Left lung (tissue), 14 donors: ENCODE measurements at places on chromosomes 5 and 9.

DNA sequence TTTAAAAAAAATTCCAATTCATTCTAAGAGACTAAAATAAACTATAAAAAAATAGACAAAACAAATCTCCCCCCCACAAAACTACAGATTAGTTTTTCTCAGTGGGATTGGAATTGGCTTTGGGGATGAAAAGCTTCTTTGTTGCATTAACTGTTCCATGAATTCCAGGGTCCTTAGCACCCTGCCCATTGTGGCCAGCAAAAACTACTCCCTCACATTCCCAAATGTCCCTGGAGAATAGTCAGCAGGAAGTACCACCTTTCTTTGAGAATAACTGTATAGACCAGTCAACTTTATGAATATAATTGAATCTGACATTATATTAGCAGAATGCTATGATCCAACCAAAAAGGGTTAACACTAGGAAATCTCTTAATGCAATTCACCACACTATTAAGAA, 147.9 kb downstream of the LPAR1 start:
- no peak for DNase-seq

GRCh38 chr9:83013867-83014605, 48.9 kb downstream of the RASEF start:
- no peak for DNase-seq

- no peak for DNase-seq
These were observed 1.2 kb downstream of the OTULINL start for GRCh38 chr5:14582797-14583137.

- no peak for DNase-seq
These were observed 21.4 kb upstream of the SPATA9 start for GRCh38 chr5:95704150-95704549.

GRCh38 chr5:180689071-180689694, 39.8 kb upstream of the FLT4 start:
- no peak for DNase-seq

- DNase-seq: no peak
These were observed 67.6 kb downstream of the LMX1B start for GRCh38 chr9:126681336-126681735.

- DNase-seq: no peak
These were observed 71.4 kb downstream of the RAPGEF6 start for GRCh38 chr5:131563434-131564228.

GRCh38 chr5:60295423-60295822, 401.9 kb upstream of the PDE4D start:
- DNase-seq: no peak

DNA sequence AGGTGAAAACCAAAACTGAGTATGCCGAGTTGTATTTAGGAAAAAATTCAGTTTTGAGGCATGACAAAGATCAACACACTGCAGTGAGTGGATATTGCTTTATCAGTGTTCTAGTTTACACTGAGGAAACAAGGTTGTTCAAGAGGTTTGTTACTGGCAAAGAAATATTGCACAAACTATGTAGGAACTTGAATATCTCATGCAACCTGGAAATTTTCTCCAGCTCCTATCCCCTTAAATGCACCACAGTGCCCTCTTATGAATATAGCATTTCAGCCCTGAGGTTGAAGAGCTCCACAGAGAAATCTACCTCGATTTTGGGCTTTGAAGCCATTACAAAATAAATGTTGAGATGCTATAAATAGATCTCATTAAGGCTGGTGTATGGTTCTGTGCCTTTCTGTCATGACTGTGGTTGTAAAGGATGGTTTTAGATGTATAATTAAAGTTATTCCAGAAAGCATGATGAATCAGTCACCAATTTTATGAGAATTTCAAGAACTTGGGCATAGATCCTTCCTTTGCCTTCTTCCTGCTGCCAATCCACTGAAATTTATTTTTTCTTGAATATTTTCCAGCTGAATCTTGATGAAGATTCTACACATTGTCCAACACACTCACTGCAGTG, 159.3 kb downstream of the SPATA31D1 start:
- no peak for DNase-seq

DNA sequence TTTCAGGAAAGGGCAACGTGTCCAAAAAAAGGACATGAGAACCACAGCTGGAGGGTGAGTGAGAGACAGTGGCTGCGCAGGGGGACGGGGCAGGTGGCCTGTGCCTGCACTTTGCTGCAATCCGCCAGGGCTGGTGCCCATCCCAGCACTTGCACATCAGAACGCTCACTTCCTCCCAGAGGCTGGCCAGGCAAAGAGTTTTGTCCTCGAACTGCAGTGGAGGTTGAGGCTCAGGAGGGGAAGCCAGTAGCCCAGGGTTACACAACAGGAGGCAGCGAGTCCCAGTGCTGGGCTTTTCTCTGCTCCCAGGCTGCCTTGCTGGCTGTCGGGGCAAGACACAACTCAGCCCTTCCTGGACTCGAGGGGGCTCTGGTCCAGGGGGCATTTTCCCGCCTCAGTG, 33.1 kb downstream of the CRB2 start:
- no peak for DNase-seq

DNA sequence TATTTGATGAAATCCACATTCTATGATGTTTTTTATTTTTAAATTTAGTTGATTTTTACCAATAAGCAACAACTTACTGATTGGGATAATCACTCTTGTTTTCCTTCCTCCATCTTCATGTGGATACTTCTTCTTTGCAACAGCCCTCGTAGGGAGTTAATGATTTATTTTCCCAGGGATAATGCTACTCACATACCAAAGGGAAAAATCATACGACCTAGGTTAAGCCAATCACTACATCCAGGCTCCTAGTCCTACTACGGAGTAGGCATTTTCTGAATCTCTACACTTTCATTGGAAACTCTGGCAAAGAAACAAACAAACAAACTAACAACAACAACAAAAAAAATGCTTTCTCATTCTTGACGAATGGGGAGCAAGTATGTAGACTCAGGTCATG, 663.4 kb downstream of the PTPRD start:
- DNase-seq: no peak

DNA sequence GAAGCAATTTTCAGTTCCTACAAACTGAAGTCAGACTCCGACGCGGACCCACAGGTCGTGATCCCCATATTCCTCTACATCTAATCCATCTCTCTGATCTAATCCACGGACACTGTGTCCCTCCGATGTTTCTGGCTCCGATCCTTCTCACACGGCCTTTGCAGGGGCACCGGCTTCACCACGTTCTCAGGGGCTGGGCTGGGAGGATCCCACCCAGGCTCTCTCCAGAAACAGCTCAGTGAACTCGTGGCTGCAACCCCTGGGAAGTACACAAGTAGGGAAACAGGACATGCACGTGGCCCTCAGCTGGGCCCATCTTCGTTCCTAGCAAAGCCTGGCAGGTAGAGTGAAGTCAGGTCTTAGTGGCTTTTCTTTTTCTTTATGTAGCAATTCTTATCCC, 49.1 kb upstream of the OLFM1 start:
- no peak for DNase-seq

- DNase-seq: no peak
These were observed 14.9 kb downstream of the ADAMTSL1 start for GRCh38 chr9:18488886-18489285.

DNA sequence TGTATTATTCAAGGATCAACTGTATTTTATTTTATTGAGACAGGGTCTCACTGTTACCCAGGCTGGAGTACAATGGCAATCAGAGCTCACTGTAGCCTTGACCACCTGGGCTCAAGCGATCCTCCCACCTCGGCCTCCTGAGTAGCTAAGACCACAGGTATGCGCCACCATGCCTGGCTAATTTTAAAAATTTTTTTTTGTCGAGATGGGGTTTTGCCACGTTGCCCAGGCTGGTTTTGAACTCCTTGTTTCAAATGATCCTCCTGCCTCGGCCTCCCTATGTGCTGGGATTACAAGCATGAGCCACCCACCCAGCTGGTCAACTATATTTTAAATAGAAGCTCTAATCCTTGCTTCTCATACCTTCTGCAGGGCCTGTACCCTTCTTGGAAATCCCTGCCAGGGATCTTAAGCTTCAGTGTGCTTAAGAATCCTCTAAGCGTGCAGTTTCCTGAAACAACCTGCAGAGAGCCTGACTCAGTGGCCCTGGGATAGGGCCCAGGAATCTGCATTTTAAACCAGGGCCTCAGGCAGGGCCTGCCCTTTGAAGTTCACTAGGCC, 2.9 kb downstream of the AKNA start:
- DNase-seq: no peak

DNA sequence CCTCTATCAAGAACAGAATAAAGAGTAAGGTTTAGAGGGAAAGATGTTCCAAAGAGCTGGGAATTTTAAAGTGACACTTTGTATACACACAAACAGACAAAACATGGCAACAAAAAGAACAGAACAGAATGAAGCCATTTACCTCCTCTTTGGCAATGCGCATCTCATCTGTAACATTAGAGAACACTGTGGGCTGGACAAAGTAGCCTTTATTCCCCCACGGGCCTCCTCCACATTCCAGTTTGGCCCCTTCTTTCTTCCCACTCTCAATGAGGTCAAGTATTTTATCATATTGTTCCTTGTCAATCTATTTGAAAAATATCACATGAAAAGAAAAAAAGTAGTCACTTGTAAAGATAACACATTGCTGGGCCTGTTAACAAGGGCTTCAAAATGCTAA, 41.0 kb downstream of the ALDH1A1 start:
- no peak for DNase-seq

DNA sequence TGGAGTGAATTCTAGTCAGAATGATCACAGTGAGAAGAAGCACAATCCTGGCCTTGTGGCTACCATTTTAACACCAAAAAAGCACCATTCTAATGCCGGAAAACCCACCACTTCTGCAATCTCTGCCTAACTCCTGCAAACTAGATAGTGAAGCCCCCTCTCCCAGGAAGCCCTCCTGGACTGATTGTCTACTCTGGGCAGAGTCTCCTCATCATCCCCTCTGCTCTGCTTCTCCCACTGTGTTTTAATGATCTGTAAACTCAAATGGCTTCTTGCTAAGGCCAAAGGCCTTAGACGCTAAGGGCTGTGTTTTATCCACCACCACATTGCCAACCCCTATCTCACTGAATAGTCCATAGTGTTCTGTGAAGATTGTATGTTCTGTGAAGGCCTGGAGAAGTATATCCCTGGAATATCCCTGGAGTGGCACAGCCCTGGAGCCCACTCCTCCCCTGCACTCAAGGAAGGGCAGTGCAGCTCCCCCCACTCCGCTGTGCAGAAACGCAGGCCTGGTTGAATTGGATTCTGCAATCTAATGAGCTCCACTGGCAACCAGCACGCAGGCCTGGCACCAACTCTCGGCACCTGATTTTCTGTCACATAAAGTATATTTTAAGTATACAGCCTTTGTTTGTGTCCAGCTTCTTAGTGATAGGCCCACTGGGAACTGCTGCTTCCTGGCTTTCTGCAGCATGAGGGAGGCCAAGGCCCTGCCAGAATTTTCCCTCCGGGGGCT, 126.3 kb downstream of the ATPSCKMT start:
- DNase-seq: no peak

DNA sequence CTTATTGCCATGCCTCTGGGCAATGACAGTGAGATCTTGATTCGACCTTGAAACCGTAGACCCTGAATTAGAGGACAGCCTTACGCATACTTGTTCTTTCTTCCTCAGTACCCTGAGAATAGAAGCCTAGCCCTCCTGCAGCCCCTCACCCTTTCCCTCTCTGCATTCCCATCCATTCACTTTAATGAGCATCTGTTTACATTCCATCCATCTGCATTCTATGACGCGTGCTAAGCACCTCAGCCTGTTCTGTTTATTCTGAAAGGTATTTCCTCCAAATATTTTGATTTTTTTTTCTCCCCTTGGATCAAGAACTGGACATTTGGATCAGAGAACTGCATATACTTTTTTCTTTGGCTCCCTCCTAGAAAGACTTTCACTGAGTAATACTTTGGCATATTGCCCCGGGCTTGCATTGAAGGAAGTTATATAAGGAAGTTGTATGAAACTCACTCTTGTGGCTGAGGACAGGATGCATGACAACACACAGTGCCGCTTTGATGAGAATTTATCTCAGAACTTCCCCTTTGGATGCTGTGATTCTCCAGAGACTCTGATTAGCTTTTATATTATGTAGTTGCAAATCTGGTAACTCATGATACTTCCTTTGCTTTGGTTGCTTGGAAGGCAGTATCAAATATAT, 15.7 kb downstream of the TMEM8B start:
- DNase-seq: peak; percentile 76

DNA sequence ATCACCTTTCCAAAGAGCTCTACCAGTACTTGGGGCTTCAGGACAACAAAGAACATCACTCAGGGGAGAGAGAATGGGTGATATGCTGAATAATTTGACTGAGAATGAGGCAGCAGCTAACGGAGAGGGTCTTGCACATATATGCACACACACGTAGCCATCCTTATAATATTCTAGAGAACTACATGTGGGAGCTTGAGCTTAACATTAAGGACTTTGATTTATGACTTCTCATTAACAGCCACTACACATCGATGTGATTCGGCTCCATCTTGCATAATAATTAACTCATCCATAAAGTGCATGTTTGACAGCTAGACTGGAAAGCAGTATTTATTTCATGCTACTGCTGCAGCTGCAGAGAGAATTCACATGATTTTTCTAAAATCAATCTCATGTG, 163.4 kb downstream of the RAB3C start:
- no peak for DNase-seq

- no peak for DNase-seq
These were observed 123.6 kb upstream of the PPP1R26 start for GRCh38 chr9:135356021-135356420.

DNA sequence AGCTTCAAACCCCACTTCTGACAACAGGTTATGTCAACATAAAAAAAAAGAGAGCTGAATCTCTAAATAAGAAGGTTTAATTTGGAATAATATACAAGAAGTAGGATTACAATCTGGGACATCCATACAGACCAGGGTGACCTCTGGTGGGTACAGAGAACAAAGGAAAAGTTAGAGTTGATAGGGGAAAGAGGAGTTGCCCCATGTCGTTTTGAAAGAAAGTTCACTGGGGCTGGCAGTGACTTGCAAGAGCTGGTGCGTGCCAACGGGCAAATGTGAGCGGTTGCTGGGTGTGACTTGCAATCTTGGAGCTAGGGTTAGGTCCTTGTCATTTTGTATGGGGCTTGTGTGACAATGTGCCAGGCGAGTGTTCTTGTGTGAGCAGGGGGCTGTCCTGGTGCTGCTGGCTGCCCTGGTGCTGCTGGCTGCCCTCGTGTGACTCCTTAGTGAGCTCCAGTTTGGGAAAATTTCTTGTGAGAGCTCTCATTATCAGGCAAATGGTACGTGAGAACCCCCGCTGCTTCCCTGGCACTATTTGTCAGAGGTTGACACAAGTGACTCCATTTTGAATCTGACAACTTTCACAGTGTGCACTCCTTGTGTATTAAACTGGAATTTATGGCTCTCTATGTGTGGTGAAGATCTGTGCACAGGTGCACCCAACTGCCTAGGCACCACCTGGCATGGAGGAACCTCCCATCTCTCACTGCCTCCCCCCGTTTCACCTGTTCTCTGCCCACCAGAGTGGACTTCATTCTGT, 69.8 kb downstream of the UBE2QL1 start:
- DNase-seq: no peak

DNA sequence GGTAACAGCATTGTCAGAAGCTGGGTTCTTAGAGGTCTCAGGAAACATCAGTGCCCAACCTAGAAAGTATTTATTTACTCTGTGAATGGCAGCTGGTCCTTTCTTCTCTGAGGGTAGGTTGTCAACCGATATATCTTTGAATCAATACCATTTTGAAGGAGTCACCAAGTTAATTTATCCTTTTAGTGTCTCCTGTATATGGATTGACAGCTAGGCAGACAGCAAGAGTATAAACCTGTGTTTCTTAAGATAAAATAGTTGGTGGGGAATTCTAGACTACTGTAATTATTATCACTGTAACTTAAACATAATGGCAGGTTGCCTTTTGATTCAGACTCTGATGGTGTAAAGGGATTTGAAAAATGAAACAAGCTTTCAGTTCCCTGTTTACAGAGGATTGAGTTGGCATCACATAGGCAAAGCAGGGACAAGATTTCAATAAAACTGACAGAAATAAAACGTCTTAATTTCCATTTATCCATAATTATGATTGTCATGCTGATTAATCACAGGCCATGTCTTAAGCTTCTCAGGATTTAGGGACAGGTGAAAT, 190.8 kb upstream of the HAPLN1 start:
- DNase-seq: no peak
